ENCODE measurements at places on chromosomes 2 and 18.

DNA sequence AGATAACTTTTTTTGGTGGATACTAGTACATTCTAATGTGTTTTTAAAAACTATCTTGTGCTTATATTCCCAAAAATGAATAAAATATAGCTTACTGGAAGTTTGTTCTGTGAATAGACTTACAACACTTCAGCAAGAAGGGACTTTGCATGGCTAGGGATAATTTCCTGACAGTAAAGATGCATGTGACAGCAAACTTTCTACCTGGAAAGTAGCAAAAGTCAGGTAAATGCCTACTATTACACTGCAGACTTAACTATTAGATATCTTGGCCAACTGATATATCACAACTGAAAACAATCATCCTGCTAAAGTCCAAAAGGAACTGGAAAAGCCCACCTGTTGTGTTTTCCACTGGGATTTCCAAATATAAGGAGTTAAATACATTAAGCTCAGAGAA, 1753.5 kb upstream of the CELF4 start:
- no peak for DNase-seq

DNA sequence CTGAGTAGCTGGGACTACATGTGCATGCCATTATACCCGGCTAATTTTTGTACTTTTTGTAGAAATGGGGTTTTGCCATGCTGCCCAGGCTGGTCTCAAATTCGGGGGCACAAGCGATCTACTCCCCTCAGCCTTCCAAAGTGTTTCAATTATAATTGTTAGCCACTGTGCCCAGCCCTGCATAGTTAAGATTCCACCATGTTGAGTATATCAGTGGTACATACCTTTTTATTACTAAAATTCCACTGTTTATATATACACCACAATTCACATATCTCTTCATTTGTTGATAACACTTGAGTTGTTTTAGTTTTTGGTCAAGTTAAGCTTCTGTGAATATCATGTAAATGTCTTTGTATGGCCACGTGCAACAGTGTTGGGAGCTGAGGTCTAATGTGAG, 12.8 kb upstream of the FMNL2 start:
- no peak for DNase-seq

- no peak for DNase-seq
Observed at GRCh38 chr18:5546660-5547059, 2.9 kb upstream of the EPB41L3 start.

DNA sequence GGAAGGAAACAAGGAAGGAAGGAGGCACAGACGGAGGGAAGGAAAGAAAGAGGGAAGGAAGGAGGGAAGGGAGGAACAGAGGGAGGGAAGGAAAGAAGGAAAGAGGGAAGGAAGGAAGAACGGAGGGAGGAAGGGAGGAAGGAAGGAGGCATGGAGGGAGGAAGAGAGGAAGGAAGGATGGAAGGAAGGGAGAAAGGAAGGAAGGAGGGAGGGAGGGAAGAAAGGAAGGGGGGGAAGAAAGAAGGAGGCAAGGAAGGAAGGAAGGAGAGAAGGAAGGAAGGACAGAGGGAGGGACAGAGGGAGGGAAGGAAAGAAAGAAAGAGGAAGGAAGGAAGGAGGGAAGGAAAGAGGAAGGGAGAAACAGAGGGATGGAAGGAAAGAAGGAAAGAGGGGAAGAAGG, 7.6 kb upstream of the ACOXL start:
- no peak for DNase-seq

DNA sequence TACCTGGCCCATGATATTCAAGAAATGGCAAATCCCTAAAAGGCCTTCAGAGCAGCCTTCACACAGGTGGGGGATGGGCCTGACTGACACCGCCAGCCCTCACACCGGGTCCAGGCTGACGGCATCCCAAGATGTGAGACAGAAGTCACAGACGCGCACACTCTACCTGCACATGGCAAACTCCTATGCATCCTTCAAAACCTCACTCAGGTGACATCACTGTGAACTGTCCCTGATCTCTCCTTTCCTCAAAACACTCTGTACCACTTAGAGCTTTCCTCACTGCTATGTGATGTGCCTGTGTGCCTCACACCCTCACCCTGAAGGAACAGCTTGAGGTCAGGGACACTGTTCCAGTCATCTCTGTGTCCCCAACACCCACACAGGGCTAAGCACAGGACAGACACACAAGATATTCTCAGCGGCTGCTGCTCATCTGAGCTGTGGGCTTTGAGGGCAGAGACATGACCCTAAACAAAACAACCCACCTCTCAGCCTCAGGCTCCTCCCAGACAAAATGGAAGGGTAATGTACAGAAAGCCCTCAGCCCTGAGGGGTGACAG, 27.5 kb downstream of the BIN1 start:
- DNase-seq = no peak

DNA sequence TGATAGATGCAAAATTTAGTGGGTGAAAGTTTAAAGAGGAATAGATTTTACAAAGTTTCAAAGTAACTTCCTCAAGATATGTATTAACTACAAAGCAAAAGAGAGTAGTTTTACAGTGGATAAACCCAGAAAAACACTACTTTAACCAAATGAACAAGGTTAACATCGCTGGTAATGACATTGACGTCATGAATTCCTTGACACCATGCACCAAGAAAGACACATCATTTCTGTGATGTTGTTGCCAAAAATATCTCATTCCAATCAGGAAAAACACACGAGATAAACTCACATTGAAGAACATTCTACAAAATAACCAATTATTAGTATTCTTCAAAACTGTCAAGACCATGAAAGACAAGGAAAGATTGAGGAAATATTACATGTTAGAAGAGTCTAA, 605.6 kb upstream of the SETBP1 start:
- DNase-seq = no peak

- DNase-seq = no peak
Observed at GRCh38 chr2:39409697-39410389, 27.2 kb downstream of the MAP4K3 start.

GRCh38 chr2:164458792-164459191, 162.5 kb downstream of the GRB14 start:
- DNase-seq = no peak

- DNase-seq = no peak
Observed at GRCh38 chr18:71998547-71999097, 545.5 kb downstream of the CBLN2 start.

DNA sequence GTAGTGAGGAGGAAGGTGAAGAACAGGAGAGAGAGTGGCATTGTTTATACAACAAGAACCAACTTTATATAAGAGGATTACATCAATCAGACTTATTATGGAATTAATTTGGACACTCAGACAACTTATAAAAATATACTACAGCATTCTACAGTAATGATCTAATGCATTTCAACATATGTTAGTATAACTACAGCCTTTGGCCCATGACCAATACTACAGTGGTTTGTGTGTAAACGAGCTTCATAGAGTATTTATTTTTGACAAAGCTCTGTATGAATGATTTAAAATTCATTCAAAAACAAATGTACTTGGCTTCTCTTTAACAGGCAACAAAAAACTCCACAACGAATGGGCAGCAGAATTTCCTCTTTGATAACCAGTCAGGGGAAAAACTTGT, 72.8 kb downstream of the ZNF521 start:
- no peak for DNase-seq

DNA sequence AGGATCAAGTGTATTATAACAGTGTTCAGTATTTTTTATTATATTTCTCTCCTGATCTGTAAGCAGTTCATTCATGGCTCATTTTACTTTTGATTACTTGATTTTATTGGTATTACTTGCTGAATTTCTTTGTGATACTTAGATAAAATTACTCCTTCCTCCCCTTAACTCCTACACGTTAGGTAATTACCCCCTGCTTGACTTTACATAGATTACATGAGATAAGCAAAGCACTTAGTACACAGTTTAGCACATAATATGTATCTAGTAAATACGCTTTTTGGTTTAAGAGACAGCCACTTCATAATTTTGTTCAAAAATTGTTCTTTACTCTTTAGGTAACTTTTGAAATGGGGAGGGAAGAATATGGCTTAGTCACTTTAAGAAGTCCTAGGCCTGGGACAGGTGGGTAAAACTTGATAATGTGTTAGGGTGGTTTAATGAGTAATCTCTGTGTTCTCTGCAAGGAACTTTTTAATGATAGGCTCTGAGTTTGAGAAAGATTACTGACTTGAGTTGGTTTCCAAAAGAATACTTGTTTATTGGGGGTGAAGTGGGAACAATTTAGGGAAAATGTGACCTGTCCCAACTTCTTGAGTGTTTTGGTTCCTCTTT, 80.9 kb downstream of the NCOA1 start:
- no peak for DNase-seq

DNA sequence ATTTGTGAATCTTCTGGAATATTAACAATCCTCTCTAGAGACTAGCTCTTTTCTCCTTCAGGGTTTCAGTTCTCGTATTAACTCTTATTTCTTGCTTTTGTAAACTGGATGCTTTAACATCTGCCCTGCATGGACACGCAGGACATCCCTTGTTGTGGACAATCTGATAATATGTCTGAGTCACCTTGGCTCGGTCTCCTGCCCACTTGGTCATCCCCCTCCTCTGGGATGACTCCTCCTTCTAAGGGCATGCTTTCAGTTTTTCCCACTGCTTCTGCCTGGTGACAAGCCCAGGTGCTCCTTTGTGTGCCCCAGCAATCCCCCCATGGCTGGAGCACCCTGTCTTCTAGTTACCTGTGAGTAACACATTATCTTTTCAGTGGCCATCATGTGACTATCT, 460.5 kb downstream of the DSC3 start:
- DNase-seq = no peak

DNA sequence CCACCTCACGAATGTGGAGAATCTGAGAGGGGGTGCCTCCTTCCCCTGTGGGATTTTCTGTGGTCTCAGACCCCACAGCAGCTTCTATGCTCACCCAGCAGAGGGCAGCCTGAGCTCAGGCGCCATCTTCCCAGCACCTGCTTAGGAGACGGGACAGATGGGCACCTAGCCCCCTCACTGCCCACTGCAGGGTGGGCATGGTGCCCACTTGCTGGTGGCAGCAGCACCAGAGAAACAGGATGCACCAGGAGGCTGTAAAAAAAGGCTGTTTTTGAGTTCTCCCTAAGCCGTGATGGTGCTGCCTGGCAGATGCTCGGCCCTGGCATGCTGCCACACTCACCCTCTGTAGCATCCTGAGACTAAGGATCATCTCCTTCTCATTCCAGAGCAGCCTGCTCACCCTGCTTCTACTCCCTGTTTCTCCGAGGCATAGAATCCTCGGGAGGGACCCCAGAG, 19.1 kb upstream of the SLC20A1 start:
- DNase-seq = peak; percentile 55

GRCh38 chr2:119735565-119735964, 24.2 kb upstream of the PTPN4 start:
- DNase-seq = no peak

DNA sequence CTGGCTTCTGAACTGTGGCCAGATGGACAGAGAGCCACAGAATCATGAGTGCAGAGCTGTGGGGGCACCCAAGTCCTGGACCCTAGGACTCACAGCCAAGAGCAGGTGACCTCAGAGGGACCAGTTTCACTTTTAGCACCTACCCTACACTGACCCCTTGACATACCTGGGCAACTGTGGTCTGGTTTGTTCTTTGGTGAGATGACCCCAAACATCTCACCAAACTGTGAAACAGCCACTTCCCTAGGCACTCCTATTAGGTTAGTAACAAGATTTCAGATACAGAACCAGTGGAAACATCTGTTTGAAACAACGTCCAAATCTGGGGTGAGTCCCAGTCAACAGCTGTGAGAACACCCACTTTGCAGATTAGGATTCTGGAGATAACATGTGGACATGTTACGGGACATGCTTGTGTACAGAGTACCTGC, 1.9 kb upstream of the ZFP36L2 start:
- DNase-seq = no peak

GRCh38 chr18:23386317-23386716, 66.8 kb upstream of the RIOK3 start:
- no peak for DNase-seq

DNA sequence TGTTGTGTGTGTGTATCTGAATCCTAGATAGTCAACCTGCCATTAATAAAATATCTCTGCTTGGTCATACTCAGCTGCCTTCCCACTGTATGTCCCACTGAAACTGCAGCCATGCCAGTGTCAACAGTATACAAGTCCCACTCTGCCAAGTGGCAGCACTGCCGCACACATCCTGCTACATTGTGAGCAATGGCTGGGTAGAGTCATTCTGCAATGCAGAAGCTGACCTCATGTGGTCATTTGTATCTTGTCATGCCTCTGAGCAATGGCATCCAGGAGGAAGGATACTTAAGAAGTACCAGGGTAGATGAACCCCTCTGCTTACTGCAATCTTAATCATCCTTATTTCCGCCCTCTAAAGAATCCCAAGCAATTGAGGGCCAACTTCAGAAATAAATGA, 302.2 kb upstream of the DDX18 start:
- no peak for DNase-seq

- no peak for DNase-seq
Observed at GRCh38 chr2:150484461-150485021, 2.9 kb downstream of the RND3 start.

DNA sequence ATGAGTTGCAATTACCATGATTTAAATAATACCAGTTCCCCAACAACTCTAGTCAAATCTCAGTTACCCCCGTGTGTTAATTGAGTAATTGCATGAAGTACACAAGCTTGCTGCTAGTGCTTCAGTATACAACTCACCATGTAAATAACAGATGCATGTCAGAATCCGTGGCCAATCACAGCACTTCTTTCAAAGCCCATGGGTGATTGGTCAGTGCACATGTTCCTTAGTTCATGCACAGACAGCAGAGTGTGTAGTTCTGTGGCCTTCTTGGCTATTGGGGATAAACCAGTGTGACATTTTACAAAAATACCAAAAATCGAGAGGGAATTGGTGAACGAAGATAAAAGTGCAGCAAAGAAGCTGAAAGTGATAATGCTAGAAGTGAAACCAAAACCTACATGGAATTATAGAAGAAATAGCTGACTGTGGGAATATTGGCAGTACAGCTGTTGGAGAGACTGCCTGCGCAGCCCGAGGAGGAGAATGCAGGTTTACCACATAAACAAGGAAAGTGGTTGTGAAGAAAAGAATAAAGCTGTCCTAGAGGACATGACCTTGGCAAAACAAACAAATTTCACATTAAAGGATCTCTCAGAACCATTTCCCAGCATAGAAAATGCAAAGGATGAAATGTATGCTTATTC, 59.4 kb downstream of the NEDD4L start:
- DNase-seq = no peak

- no peak for DNase-seq
Observed at GRCh38 chr18:56233595-56233994, 404.8 kb downstream of the TXNL1 start.

DNA sequence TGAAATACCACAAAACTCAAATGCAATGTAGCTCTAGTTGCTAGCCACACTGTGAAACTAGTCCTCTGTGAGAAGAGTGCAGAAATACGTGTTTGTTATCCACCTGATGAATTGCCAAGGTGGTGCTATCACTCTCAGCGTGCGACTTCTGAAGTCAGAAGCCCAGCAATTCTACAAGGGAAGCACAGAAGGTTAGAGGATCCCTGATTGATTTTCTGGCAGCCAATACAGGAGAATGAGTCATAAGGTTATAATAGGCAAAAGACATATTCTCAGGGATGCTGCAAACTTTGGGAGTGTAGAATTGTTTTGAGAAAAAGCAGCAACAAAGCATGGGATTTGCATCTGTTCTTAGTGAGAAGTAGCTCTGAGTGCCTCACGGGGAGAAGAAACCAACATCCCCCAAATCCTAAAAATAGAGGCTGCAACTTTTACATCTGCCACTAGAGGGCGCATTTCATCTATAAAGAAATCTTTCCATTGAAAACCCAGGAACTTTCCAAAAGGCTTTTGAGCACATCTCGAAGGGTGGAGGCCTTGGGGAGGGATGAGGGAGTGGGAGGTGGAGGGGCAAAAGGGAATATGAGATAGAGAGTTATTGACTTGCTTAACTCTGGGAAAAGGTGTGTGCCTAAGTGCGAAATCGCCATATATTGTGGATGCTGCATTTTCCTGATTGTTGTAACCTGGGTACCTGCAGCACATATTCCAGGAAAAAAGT, 78.0 kb downstream of the TMEM182 start:
- DNase-seq = no peak

GRCh38 chr2:154557906-154558305, 140.6 kb upstream of the KCNJ3 start:
- no peak for DNase-seq

Data from activated T-helper 2 cell treated with anti-CD3 and anti-CD28 coated beads, Interferon-gamma antibody, Interleukin-2, Interleukin-4, amounts not matched to agents 10 μg/mL and 5 μg/mL and 100 μg/mL, durations not matched to agents 14 hours and 24 hours and 36 hours (primary cell).